GM12878 (cell line): ENCODE measurements at places on chromosomes 16 and 17. TPM values are rescaled to one million over a fixed set of nuclear protein-coding genes. Genes with fewer than 3 reads are reported as not detected.

The KRT35 gene
- not detected in 2 replicates for total RNA-seq

DNA sequence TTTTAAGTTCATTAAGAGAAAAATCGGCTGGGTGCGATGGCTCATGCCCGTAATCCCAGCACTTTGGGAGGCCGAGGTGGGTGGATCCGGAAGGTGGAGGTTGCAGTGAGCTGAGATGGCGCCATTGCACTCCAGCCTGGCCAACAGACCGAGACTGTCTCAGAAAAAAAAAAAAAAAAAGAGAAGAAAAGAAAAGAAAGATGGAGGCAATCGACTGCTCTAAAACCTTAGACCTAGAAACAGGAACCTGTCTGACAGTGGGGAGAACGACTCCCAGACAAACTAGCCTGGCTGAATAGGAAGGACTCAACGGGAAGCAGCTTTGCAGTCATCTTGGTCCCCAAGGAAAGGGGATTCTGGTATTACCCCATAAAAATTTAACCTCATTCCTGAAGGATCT, 13.7 kb downstream of the MRC2 start:
- H3K4me1 ChIP-seq = no peaks in the 10 kb centered on the region
- no peak for DNase-seq
- no peak overlapping the region for H3K27ac ChIP-seq

DNA sequence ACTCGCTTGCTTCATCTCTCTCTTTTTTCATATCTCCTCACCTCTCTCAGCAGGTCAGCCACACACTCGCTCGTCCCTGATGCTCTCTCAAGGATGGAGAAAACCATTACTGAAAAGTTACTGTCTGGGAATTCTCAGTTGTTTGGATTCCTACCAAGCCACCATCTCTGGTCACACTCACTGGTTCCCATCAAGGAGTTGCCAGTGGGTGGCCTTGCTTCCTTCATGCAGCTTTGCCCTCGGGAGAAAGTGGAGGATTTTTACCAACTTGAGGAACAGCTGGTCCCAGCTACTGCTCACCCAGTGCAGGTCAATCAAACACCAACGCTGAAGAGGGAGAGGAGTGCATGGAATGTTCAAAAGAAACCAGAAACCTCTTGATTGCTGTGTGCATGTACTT, 25.3 kb downstream of the MEOX1 start:
- no peak overlapping the region for H3K4me3 ChIP-seq
- H3K4me1 ChIP-seq = no peaks in the 10 kb centered on the region
- H3K27me3 ChIP-seq = no peaks in the 10 kb centered on the region; the same call in 1 of the 2 replicates

DNA sequence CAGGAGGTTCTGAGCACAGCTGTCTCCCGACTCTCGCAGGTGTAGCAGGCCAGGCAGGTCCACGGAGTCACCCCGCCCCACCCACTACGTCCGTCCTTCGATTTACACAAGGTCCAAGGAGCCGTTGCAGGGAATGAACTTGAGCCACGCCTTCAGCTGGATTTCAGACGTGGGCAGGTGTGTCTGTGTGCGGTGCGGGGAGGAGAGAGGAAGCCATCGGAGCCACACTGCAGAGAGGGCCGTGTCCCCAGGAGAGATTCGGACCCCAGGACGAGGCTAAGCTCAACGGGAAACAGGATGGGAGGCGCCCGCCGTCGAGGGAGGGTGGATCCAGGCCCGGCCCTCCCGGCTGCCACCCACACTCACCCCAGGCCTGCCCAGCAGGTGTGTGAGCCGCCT, 50.3 kb downstream of the RPH3AL start:
- H3K36me3 ChIP-seq = no peaks in the 10 kb centered on the region
- no peak overlapping the region for H3K4me3 ChIP-seq
- H3K27ac ChIP-seq = no peak overlapping the region

DNA sequence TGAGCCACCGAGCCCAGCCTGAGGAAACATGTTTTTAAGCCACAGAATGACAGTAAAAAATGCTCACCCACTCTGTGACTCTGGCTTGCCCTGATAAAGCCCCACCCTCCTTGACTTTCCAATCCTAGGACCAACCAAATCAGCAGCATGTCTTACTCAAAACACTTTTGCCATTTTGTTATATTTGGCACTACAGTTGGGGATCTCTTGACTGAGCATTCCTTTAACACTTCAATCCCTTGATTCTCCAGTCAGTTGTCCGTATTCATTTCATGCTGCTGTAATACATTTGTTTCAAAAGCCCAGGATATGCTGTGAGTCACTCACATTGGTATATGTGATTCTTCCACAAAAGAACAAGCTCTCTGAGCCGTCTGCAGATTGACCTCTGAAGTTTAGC, 8.2 kb downstream of the MYH3 start:
- H3K27ac ChIP-seq = no peak overlapping the region
- DNase-seq = no peak
- no peaks in the 10 kb centered on the region for H3K4me1 ChIP-seq
- H3K27me3 ChIP-seq = no peaks in the 10 kb centered on the region
- no peaks in the 10 kb centered on the region for H3K36me3 ChIP-seq

DNA sequence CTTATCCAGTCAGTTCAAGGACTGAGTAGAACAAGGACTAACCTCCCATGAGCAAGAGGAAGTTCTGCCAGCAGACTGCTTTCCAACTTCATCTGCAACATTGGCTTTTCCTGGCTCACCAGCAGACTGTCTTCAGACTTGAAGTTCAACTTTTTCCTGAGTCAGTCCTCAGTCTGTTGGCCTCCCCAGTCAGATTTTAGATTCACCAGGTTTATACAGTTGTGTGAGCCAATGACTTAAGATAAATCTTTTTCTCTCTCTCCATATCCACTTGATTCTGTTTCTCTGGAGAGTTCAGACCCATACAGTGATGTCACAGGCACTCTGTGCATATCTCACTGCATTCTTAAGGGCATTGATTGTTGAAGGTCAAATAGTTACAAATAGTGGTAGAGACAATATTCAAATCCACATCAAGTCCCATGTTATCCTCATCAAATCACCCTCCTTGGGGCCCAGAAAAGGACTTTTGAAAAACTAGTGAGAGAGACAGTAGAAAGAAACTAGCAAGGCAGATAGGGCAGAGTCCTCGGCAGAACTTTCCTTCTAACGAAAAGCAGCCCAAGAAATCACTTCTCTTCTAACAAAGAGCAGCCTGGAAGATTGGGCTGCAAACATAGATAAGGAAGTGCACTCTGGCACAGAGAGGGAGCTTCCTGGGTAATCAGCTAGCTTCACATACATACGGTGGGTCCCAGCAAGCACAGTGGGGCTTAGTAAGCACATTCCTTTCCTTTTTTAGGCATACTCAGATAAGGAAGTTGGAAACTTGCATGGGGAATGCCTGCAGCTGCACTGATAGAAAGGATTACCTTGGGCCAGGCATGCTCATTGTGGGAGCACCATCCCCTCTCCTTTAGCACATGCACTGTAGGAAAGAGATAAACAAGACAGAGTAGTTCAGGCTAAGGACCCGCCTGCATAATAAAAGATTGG, 132.3 kb upstream of the FAM20A start:
- H3K4me3 ChIP-seq = no peak overlapping the region
- no peak for DNase-seq
- no peaks in the 10 kb centered on the region for H3K36me3 ChIP-seq
- H3K4me1 ChIP-seq = no peaks in the 10 kb centered on the region

GRCh38 chr17:73463821-73464220, 152.0 kb upstream of the CDC42EP4 start:
- no peaks in the 10 kb centered on the region for H3K4me1 ChIP-seq
- H3K4me3 ChIP-seq = no peak overlapping the region
- H3K27me3 ChIP-seq = peaks cover 2% of the 10 kb centered on the region; the same call in 1 of the 2 replicates
- H3K27ac ChIP-seq = no peak overlapping the region

The CD300LB gene
- 0.08 and 0.23 TPM in 2 replicates for total RNA-seq

DNA sequence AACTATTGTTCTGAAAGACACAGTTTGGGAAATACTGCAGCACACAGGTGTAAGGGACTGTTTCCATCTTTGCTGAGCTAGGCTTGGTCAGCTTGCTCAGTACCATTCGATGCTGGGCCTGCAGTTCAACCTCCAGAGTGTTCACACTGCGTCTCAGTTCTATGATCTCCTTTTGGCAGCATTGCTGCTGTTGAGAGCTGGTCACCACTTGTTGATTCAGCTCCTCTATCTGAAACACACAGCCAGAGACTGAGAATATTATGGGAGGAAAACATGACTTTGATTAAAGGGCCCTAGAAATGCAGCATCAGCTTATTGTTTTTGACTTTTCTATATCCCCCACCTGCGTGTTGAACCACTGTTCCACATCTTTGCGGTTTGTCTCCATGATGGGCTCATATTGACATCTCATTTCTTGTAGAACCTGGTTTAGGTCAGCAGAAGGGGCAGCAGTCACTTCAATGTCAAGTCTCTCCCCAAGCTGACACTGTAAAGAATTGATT, 4.6 kb downstream of the KRT39 start:
- H3K36me3 ChIP-seq = no peaks in the 10 kb centered on the region
- H3K27me3 ChIP-seq = no peaks in the 10 kb centered on the region
- no peak overlapping the region for H3K27ac ChIP-seq
- no peaks in the 10 kb centered on the region for H3K4me1 ChIP-seq
- H3K4me3 ChIP-seq = no peak overlapping the region

DNA sequence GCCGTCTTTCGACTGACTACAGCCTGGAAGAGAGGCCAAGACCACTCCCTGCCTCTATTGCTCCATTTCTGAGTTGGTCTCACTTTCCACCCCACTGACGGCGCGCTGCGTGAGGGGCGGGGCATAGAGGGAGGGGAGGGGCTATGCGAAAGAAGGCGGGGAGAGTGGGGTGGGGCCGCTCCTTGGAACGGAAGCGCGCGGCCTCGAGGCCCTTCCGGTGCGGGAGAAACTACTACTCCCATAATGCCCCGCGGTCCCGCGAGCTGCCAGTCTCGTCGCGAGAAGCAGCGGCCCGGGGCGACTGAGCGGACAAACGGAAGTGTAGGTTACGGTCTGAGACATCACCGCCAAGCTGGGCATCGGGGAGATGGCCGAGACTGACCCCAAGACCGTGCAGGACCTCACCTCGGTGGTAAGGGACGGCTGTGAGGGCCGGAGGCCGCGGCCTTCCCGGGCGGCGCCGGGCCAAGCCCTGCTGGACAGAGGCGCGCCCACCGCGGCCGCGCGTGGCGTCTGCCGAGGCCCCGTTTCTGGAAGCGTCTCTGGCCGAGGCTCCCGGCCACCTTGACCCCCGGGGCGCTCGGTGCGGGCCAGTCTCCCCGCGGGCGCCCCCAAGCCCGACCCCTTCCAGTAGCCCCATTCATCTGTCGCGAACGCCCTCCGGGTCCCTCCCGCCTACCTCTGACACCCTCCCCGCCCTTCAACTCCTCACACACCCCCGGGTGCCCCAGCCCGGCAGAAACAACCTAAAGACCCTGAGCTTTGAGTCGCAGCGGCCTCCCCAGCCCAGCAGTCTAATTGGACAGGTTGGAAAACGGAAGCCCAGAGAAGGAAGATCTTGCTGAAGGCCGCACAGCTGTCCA, at the start of gene HSBP1:
TSS of gene HSBP1 (plus strand) at position 269 of the 863 bp plus-strand sequence. CDS start at position 368, 99 bp downstream.
- peaks cover 8% of the 10 kb centered on the region; the same call in 1 of the 2 replicates for H3K4me1 ChIP-seq
- peak; percentile 67 for DNase-seq
- H3K27ac ChIP-seq = peak within 1 kb of the TSS; percentile 76
- peak within 1 kb of the TSS; percentile 96 for H3K4me3 ChIP-seq
- H3K27me3 ChIP-seq = no peaks in the 10 kb centered on the region
- H3K36me3 ChIP-seq = no peaks in the 10 kb centered on the region

- no peaks in the 10 kb centered on the region for H3K4me1 ChIP-seq
- no peaks in the 10 kb centered on the region for H3K36me3 ChIP-seq
- no peaks in the 10 kb centered on the region for H3K27me3 ChIP-seq
- DNase-seq = no peak
Observed at GRCh38 chr16:50059111-50059510, 6.7 kb upstream of the HEATR3 start.

- peak overlapping the region; percentile 73 for H3K27ac ChIP-seq
- peaks cover 22% of the 10 kb centered on the region for H3K36me3 ChIP-seq
- H3K4me3 ChIP-seq = no peak overlapping the region
- H3K27me3 ChIP-seq = no peaks in the 10 kb centered on the region
- H3K4me1 ChIP-seq = peaks cover 51% of the 10 kb centered on the region
- DNase-seq = no peak
Observed at GRCh38 chr17:64060331-64060730, 39.9 kb upstream of the ICAM2 start.

The TMEM204 gene
- 0.18 TPM in 1 of 2 replicates, not detected in the other for total RNA-seq

The SPNS2 gene
- 0.28 and 0.56 TPM in 2 replicates for total RNA-seq

DNA sequence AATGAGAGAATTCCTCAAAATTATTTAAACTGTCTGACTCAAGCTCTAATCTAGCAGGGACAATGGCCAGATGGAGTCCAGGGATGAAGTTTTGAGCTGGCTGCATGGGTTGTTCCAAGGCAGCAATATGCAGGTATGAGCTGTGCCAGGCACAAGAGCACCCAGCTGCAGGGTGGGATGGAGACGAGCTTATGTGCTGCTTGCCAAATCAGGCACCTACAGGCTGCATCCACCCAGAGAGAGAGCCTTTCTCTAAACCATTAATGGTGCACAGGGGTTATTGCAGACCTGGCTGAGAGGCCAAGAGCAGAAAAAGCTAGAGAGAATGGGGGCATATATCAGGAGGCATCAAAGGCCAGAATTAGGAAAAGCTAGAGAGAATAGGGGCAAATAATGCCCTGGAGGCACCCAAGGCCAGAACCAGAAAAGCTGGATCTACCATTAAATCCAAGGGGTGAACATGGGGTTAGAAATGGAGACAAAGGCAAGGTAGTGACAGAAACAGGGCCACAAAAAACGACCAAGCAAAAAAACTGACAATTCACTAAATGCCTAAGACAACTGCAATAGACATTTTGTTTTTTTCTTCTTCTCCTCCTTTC, 11.0 kb downstream of the KRT33A start:
- H3K4me1 ChIP-seq = peaks cover 28% of the 10 kb centered on the region
- no peak for DNase-seq
- no peaks in the 10 kb centered on the region; the same call in 1 of the 2 replicates for H3K36me3 ChIP-seq
- H3K27ac ChIP-seq = no peak overlapping the region; the same call in 1 of the 2 replicates
- no peaks in the 10 kb centered on the region for H3K27me3 ChIP-seq
